Gastroesophageal sphincter (tissue), 4 donors: ENCODE measurements at places on chromosomes 13 and 19.

DNA sequence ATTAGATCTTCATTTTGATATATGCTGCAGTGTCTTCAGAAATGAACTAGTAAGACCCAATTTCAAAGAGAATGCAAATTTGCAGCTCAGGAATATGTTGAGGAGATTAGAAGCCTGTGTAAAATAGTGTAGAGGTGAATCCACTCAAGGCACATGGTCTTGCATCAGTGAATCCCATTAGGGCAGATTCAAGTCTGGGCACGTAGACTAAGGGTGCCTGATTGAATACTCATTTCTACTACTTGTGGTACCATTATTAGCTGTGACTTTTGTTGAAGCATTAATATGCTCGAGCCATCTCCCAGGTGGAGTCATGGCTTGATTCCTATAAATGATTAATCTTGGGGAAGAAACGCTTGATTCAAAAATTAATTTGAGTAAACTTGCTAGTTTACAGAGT is 129.4 kb downstream of the AKAP11 start:
- H3K27ac ChIP-seq, result no peak overlapping the region
- H3K27me3 ChIP-seq, result no peaks in the 10 kb centered on the region
- no peak for ATAC-seq
- H3K4me3 ChIP-seq, result no peak overlapping the region
- H3K4me1 ChIP-seq, result no peaks in the 10 kb centered on the region

- H3K27me3 ChIP-seq, result no peaks in the 10 kb centered on the region
- H3K4me3 ChIP-seq, result no peak overlapping the region
- no peak for ATAC-seq
- H3K36me3 ChIP-seq, result no peaks in the 10 kb centered on the region
- no peak overlapping the region for H3K27ac ChIP-seq
- no peaks in the 10 kb centered on the region for H3K4me1 ChIP-seq
These were observed 13.2 kb upstream of the KPTN start for GRCh38 chr19:47497050-47497766.

- H3K4me1 ChIP-seq, result no peaks in the 10 kb centered on the region
- no peak overlapping the region for H3K27ac ChIP-seq
- no peaks in the 10 kb centered on the region for H3K36me3 ChIP-seq
- no peaks in the 10 kb centered on the region for H3K27me3 ChIP-seq
- H3K4me3 ChIP-seq, result no peak overlapping the region
These were observed 773.8 kb downstream of the GPC5 start for GRCh38 chr13:92172191-92172590.

DNA sequence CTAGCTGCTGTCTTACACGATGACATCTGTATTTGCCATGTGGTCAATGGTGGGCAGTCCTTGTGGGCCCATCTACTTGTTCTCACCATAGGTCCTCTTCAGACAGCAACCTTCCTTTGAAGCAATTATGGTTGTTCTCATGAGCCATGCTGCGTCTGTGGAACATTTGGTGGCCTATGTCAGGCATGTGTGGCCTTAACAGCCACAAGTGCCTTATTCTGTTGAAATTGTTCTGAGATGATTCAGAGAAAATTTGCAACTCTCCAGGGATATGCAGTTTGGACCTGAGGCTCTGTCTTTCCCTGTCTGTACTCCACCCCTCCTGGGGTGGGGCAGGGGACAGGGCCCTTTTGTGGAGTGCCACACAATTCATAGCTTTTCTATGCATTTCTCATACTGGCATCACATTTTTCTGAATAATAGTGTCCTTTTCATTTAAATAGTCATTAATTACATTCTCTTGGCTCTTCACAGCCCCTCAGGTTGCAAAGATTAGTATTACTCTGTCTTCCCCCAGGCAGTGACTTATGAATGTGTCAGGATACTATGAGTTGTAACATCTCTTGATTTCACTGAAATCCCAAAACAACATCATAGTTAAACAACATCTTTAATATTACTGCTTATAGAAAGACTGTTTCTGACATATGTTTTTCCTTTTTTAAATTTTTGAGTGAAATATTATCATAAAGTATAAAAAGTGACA is 102.1 kb downstream of the ITGBL1 start:
- H3K27me3 ChIP-seq, result no peaks in the 10 kb centered on the region
- no peaks in the 10 kb centered on the region for H3K36me3 ChIP-seq
- ATAC-seq, result no peak
- no peak overlapping the region for H3K27ac ChIP-seq
- H3K4me3 ChIP-seq, result no peak overlapping the region

DNA sequence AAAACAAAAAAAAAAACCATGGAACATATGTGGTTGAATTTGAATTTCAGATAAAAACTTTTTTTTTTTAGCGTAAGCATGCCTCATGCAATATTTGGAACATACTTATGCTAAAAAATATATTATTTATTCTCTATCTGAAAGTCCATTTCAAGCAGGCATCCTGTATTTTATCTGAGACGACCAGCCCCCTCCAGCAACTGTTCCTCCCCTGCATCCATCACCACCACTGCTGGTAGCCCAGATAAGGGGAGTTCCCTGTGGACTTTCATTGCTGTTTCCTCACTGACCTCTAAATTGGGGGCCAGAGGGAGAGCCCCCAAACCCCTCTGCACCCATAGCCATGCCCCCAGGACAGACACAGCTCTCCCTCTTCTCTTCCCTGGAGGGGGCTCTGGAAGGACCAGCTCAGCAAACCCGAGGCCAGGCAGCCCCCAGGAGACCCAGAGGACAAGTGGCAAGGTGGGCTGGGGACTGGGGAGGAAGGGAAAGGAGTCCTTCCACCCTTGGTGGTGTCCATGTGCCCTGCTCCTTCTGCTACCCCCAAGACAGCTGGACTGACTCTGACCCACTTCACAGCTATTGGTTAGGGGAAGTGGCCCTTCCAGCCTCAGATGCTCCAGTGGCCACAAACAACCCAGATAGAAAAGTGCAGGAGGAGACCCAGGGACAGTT is 6.6 kb upstream of the SIGLEC12 start:
- no peaks in the 10 kb centered on the region for H3K36me3 ChIP-seq
- no peak overlapping the region for H3K27ac ChIP-seq
- no peaks in the 10 kb centered on the region for H3K4me1 ChIP-seq
- H3K27me3 ChIP-seq, result peaks cover 46% of the 10 kb centered on the region
- no peak for ATAC-seq

DNA sequence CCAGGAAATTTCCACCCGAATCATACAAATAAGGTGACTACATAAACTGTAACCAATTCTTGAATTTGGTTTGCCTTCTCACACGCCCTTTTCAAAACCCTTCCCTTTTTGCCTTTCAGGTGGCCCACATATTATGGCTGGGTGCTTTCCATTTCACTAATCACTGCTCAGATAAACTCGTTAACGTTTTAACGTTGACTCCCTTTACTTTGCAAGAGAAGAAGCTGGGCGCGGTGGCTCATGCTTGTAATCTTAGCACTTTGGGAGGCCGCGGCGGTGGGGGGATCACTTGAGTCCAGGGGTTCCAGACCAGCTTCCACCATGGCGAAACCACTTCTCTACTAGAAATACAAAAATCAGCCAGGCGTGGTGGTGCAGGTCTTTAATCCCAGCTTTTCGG is 19.8 kb upstream of the ZNF91 start:
- H3K4me1 ChIP-seq, result peaks cover 7% of the 10 kb centered on the region
- no peak overlapping the region for H3K27ac ChIP-seq
- H3K4me3 ChIP-seq, result no peak overlapping the region
- ATAC-seq, result no peak

GRCh38 chr19:40982594-40983101 is 8.4 kb upstream of the CYP2B6 start:
- H3K4me1 ChIP-seq, result no peaks in the 10 kb centered on the region
- H3K27ac ChIP-seq, result no peak overlapping the region
- no peaks in the 10 kb centered on the region for H3K36me3 ChIP-seq
- H3K4me3 ChIP-seq, result no peak overlapping the region
- H3K27me3 ChIP-seq, result peaks cover 53% of the 10 kb centered on the region
- ATAC-seq, result no peak

- no peak overlapping the region for H3K27ac ChIP-seq
- no peaks in the 10 kb centered on the region for H3K4me1 ChIP-seq
- no peak for ATAC-seq
- no peak overlapping the region for H3K4me3 ChIP-seq
- peaks cover 16% of the 10 kb centered on the region for H3K27me3 ChIP-seq
These were observed 200.2 kb upstream of the ZNF536 start for GRCh38 chr19:30171795-30172612.

DNA sequence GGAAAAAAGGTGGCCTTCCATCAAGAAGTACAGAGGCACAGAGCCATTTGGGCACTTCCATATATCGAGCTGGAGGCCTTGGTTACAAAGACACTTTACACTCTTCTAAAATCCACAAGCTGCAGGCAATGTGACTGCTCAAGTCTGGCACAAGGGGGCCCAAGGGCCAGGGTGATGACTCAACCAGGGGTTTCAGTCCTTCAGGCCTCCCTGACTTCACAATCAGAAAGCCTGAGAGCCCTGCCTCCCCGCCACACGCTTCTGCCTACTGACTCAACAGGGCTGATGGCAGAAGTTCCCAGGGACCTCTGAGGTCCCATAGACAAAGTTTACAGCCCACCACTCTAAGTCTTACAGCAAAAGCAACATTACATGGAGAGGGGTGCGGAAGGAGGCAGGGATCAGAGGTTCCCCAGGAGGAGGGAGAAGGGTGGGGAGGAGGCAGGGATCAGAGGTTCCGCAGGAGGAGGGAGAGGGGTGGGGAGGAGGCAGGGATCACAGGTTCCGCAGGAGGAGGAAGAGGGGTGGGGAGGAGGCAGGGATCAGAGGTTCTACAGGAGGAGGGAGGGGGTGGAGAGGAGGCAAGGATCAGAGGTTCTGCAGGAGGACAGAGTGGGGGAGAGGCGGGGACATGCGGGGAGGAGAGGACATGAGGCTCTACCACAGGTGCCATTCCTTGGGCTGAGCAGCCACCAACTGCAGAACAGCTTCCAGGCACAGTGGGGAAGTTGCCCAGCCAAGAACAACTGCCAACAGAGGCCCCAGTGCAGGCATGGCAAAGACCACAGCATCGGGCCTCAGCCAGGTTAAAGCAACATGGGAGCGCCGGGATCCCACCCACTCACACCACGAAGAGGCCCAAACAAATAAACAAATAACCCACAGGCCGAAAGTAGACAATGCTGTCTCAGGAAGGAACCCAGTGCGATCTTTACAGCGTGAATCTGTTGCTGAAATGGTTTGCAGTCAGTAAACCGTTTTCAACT is 52.0 kb downstream of the SLC7A1 start:
- H3K27ac ChIP-seq, result no peak overlapping the region
- peak; percentile 18 for ATAC-seq
- H3K4me1 ChIP-seq, result no peaks in the 10 kb centered on the region

DNA sequence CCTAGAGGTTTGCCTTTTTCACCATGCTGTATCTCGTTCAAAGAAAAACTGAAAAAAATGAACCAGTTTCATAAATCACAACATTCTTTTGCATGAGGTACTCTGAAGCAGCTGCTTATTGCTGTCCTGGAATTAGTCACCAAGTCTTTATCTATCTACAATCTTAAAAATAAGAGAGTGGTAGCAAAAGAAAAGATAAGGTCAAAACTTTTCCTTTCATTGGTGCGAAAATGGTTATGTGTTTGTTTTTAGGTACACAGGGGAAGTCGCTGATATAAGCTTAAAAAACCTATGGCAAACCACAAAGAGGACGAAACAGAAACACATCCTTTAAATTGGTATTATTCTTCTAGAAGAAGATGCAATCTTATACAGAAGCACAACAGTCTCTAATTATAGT is 20.7 kb downstream of the OBI1 start:
- ATAC-seq, result no peak
- no peaks in the 10 kb centered on the region for H3K36me3 ChIP-seq
- no peaks in the 10 kb centered on the region for H3K4me1 ChIP-seq
- no peak overlapping the region for H3K27ac ChIP-seq
- no peaks in the 10 kb centered on the region for H3K27me3 ChIP-seq

DNA sequence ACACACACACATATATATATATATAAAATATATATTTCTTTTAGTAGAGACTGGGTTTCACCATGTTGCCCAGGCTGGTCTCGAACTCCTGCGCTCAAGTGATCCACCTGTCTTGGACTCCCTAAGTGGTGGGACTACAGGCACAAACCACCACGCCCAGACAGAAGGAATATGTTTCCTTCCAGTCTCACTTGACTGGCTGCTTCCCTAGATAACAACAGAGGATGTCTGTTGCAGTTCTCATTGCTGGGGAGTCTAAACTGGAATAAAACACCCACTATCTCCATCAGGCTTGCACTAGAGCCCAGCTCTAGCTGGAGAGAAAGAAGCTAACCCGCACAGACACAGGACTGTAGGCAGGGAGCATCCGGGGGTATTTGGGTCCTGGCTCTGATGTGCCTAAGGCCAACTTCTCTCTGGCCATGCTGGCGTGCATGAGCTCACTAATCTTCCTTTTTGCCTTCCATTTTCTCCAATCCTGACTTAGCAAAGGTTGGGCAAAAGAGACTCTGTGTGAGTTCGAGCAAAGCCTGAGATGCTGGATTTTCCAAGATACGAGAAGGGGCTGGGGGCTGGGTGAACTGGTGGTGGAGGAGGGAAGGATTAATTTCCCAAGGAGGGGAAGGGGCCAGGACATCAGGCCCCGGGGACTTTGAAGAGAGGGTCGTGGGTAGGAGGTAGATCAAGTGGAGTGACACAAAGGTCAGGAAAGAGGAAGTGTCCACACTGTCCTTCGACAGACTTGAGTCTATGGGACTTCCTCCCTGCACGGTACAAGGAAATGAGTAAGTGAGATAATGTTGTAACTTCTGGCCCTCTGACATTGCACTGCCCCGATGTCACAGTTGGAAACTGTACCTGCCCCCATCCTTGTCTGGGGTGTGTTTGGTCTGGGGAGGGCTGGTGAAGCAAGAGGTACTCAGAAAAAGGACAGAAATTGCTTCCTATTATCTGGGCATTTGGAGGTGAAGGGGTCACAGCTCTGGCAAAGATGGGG is 22.5 kb upstream of the ALOX5AP start:
- ATAC-seq, result peak; percentile 82
- no peak overlapping the region for H3K27ac ChIP-seq
- H3K36me3 ChIP-seq, result no peaks in the 10 kb centered on the region
- no peak overlapping the region for H3K4me3 ChIP-seq

GRCh38 chr19:58466089-58466759 is 656 bp upstream of the ZNF324 start:
- peak overlapping the region; percentile 68 for H3K4me3 ChIP-seq
- H3K27ac ChIP-seq, result no peak overlapping the region
- peaks cover 25% of the 10 kb centered on the region for H3K4me1 ChIP-seq
- no peaks in the 10 kb centered on the region for H3K27me3 ChIP-seq

DNA sequence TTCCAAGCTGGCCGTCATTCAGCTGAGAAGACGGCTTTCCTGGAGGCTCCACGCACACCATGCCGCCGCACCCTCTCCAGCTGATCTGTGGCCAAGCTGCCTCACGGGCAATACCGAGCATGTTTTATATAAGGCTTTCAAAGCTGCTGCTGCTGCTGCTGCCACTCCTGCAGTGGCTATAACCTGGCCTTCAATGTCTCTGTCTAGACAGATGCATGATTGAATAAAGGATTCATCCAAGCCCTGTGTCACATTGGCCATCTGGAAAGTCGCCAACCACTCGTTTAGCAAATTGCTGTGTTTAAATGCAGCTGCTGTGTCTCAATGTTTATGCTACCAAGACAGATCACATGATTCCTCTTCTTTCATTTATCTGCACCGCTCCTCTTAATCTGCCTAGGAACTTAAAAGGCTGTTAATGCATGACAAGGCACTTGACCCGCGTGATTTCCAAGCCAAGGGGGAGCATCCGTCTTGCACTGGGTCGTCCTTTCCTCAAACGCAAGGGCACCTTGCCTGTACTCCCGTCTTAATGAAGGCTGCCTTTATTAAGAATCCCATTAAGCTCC is 114.3 kb downstream of the TEX26 start:
- no peak overlapping the region for H3K27ac ChIP-seq
- no peaks in the 10 kb centered on the region for H3K36me3 ChIP-seq
- peaks cover 39% of the 10 kb centered on the region for H3K4me1 ChIP-seq
- no peak overlapping the region for H3K4me3 ChIP-seq
- no peak for ATAC-seq

GRCh38 chr19:46841458-46842083 is 9.1 kb downstream of the AP2S1 start:
- no peaks in the 10 kb centered on the region for H3K36me3 ChIP-seq
- no peaks in the 10 kb centered on the region for H3K27me3 ChIP-seq
- no peak overlapping the region for H3K4me3 ChIP-seq
- H3K4me1 ChIP-seq, result no peaks in the 10 kb centered on the region
